ENCODE measurements at places on chromosomes 1 and 21. TPM values are rescaled to one million over a fixed set of nuclear protein-coding genes. Genes with fewer than 3 reads are reported as not detected.

- no peak for ATAC-seq
These were observed 93.9 kb upstream of the USP24 start for GRCh38 chr1:55309053-55309452.

GRCh38 chr21:29371464-29371863 lies 72.7 kb downstream of the BACH1 start:
- peak; percentile 41 for ATAC-seq

OR6N1 gene
- not detected for total RNA-seq

C1orf141 gene
- not detected for total RNA-seq

DNA sequence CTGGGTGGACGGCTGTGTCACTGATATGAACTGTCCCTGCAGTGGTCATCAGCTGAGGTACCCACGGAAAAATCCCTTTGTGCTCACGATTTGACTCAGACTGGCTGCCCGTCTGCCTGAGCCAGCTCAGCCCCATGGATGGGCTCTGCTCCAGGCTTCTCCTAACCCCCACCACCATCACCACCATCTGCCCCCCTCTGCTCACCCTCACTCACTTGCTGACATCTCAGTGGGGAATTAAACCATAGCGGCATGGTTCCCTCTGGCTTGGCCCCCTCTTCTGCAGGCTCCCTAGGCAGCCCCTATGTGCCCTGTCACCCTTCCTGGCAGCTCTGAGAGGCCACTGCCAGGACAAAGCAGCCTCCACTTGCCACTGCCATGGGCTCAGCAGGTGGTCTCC lies 17.3 kb downstream of the SLC6A9 start:
- peak; percentile 35 for ATAC-seq

DNA sequence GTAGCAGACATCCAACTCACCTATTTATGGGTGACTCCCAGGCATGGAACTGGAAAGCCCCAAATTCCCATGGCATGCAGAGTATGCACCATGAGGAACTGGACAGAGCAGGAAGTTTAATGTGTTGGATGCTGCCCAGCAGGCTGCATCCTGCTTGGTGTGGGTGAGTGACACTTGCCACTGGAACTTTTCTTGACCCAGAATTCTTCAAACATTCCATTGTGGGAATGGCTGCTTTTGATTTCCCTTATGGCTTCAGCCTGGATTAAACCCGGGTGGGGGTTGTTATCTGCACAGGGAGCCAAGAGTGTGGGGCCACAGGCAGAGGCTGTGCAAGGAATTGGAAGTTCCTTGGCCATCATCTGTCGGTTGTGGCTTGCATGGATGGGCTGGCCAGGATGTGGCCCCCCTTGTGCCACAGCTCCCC lies 26.9 kb upstream of the BACE2 start:
- no peak for ATAC-seq

GPR52 gene
- 0.56 TPM for total RNA-seq

PRDM16 gene
- 0.44 TPM for total RNA-seq

DNA sequence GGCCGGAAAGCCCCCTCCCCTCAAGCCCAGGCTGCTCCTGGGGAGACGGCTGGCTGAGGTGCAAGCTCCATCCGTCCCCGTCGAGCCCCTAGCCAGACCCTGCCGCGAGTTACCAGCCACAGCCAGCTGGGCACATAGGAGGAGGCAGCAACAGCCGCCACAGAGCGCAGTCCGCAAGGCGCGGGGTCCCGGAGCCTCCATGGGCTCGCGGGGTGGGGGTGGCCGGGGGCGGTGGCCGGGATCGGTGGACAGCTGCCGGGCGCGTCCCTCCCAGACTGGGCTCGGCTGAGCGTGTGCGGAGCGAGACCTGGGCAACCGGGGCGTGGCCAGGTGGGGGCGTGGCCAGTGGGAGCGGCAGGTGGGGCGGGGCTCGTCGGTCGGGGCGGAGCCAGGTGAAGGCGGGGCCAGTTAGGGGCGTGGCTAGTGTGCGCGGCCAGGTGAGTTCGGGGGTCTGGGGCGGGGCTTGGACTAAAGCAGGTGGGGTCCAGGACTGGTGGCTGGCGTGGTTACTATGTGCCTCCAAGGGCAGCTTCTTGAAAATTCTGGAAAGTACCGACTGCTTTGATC lies at the start of gene CD164L2:
Gene CD164L2, minus strand, starts transcription at position 295 of the 567 bp plus-strand sequence. Its CDS starts 94 bp downstream, at position 201.
- peak; percentile 72 for ATAC-seq

RSBN1 gene
- total RNA-seq = 9.6 TPM

SLC6A17 gene
- 0.28 TPM for total RNA-seq

IFT25 gene
- 15.6 TPM for total RNA-seq

- peak; percentile 29 for ATAC-seq
These were observed 52.7 kb upstream of the ATP5PO start for GRCh38 chr21:33968080-33968994.

TRPM2 gene
- total RNA-seq = 1.2 TPM

GRCh38 chr1:203598752-203599151 lies 27.9 kb upstream of the ATP2B4 start:
- no peak for ATAC-seq

NBPF6 gene
- total RNA-seq = not detected

DNA sequence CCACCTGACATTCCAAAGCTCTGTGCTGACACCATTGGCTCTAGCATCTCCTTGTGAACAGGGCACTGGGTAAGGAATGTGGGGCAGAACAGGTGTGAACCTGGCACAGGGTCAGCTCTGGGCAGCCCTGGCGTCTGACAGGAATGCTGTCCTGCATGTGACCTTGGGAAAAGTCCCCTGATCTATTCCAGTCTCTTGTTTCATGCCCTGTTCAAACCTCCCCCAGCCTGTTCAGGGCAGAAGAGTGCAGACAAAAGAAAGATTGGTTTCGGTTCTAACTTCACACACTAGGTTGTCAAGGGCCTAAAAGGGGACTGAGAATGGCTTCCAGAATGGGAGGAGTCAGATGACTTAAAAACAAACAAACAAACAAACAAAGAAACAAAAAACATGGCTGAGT lies 27.6 kb upstream of the SDHB start:
- ATAC-seq = no peak

PADI1 gene
- total RNA-seq = 40.0 TPM

GRCh38 chr21:45016031-45016405 lies 58.4 kb upstream of the ADARB1 start:
- ATAC-seq = no peak
